Spinal cord (tissue), 10 donors: ENCODE measurements at places on chromosomes 3 and 15.

- no peak for DNase-seq
Observed at GRCh38 chr3:184842433-184842832, 30.5 kb downstream of the VPS8 start.

DNA sequence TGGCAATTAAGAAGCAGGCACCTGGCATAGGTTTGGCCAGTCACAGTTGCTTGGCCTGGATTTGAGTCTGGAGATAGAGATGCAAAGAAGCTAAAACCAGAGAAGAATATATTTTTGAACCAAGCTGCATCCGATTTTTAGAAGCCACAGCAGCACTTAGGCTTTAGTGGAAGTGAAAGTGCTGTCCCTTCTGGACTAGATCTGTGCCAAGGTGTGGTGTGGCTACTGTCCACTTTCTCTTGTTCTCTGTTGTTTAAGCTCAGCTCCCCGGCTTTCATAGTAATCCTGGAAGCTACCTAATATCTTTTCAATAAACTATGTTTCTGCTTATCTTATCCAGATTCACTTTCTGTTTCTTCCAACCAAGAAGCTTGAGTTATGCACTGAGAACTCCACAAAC lies 183.4 kb upstream of the THRB start:
- no peak for DNase-seq

DNA sequence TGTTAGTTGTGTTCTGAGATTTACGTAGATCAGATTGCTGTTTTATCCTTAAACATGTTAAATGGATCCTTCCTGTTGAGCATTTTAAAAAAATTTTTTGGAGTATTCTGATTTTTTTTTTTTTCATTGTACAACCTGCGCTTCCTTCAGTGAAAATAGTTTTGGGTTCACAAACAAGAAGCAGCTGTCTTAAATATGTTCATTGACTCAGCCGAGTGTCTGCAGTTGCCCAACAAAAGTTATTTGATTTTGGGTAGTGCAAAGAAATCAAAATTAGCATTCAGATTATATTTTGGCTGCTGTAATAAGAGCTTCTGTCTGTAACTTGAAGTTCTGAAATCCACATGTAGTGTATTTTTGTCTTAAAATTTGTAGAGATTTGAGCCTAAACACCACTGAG lies 148.2 kb downstream of the BBX start:
- no peak for DNase-seq

DNA sequence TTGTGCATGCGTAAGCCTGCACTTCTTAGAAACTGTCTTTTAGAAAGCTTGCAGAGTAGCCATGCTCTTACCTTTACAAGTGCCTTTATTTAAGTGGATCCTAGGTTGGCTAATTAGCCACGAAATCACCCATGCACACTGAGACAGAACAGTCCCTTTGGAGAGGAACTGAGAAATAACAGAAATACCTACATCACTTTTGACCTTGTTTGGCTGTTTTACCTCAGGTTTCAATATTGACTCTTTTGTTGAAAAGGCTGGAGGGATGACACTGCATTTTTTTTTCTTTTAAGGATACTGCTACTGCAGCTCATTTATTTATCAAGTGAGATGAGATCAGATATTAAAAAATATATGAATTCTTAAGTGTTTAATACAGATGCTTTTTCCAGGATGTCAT lies 155.6 kb upstream of the GOLIM4 start:
- DNase-seq = no peak

GRCh38 chr3:89762405-89762804 lies 655.0 kb downstream of the EPHA3 start:
- no peak for DNase-seq

GRCh38 chr15:74784426-74785193 lies 2.7 kb downstream of the CSK start:
- no peak for DNase-seq

GRCh38 chr3:114569186-114569585 lies 275.4 kb downstream of the TIGIT start:
- no peak for DNase-seq

GRCh38 chr15:84734794-84735479 lies 13.5 kb upstream of the ZNF592 start:
- DNase-seq = no peak

DNA sequence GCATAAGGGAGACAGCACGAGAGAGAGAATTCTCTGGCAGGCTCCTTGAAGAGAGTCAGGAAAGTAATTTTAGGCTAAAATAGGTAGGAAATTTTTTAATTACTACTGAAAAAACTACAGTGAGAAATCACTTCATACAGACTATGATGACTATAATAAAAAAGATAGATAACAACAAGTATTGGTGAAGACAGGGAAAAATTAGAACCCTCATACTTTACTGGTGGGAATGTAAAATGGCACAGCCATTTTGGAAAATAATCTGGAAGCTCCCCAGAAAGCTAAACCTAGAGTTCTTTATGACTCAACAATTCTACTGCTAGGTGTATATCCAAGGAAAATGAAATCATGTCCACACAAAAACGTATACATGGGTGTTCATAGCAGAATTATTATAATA lies 2.1 kb upstream of the HDC start:
- no peak for DNase-seq

- DNase-seq = no peak
Observed at GRCh38 chr3:18745472-18745871, 320.3 kb upstream of the SATB1 start.

GRCh38 chr15:78342021-78342420 lies 1.9 kb downstream of the CRABP1 start:
- DNase-seq = peak; percentile 64

- DNase-seq = no peak
Observed at GRCh38 chr3:53593611-53594010, 99.2 kb downstream of the CACNA1D start.

DNA sequence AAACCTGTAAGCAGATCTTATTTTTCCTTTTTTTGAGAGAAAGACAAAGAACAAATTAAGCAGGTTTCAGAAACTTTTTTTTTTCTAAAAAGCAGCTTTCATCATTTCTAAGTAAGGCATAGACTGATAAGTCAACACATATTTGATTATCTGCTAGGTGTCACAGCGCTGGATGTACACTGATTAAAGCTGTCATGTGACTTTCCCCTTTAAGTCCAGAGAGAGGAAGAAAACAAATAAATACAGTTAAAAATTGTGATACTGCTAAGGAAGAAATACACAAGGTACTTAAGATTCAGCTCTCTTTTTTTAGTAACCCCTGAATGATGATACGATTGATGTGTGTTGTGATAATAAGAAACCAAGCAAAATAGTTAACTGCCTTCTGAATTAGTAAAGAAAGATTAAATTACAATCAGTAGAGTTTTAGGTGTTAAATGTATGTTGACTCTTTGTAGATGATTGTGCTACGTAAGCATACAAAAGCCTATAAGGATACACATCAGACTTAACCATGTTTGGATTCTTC lies 2.8 kb downstream of the GLCE start:
- DNase-seq = no peak
